ENCODE measurements at places on chromosomes 11 and 22.
A peak's percentile ranks its signal among the peaks of the same experiment; 100 is the strongest.

DNA sequence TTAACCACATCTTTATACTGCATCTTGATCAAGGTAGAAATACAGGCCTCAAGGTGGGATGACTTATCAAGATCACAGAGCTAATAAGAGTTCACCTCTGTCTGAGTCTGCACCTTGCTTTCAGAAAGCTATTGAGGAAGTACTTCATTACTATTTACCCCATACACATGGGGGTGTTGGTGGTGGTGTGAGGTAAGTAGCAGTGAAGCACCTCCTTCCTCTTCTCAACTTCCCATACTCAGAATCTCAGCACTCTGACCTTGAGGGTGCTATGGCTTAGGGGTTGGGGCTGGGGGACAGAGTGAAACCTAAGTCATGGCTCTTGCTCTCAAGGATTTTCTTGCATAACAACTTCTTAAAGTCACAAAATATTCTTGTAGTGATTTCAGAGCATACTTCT, 56.9 kb downstream of the ME3 start:
- DNase-seq: no peak

GRCh38 chr11:132161403-132162078, 791.1 kb downstream of the NTM start:
- no peak for DNase-seq

GRCh38 chr11:111352231-111352746, 26.8 kb downstream of the POU2AF1 start:
- no peak for DNase-seq

- DNase-seq: no peak
Observed at GRCh38 chr11:44494785-44495184, 70.7 kb upstream of the CD82 start.

- no peak for DNase-seq
Observed at GRCh38 chr11:17933708-17934107, 79.1 kb downstream of the SERGEF start.

- DNase-seq: no peak
Observed at GRCh38 chr22:45640941-45641621, 30.6 kb upstream of the ATXN10 start.

GRCh38 chr11:62682518-62682917, 3.6 kb upstream of the UBXN1 start:
- DNase-seq: no peak

GRCh38 chr11:78061921-78062311, 1.7 kb upstream of the THRSP start:
- DNase-seq: no peak

DNA sequence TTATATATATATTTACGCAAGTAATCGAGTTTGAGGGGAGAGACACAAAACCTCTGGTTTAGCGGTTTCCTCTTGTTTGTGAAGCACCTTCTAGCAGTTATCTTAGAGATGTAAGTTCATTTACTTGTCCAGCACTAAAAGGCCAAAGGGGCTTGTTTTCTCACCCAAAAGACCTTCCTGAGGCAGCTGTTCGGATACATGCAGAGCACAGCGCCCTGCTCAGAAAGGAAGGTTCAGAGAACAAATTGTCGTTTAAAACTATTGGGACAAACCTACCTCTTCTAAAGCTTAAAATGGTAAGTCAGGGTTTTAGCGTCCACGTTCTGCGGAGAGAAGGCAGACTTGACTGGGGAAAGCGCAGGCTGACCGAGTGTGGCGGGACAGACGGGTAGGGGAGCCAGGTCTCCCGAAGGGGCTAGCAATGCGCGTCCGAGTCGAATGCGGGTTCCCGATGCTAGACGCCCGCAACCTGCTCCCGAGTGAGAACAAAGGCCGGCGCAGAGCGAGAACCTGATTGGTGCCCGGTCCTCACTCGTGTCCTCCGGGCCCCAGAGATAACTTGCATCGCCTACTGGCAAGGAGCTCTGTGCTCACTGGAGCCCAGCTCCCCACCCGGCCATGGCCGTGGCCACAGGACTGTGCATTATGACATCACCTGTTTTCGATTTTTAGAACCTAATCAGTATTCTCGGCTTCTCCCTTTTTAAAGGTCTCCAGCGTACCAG, 1.0 kb upstream of the SESN3 start:
- DNase-seq: peak; percentile 50

GRCh38 chr22:19783586-19784383, 23.2 kb downstream of the TBX1 start:
- DNase-seq: no peak

GRCh38 chr22:32854351-32854804, 52.9 kb downstream of the TIMP3 start:
- no peak for DNase-seq

DNA sequence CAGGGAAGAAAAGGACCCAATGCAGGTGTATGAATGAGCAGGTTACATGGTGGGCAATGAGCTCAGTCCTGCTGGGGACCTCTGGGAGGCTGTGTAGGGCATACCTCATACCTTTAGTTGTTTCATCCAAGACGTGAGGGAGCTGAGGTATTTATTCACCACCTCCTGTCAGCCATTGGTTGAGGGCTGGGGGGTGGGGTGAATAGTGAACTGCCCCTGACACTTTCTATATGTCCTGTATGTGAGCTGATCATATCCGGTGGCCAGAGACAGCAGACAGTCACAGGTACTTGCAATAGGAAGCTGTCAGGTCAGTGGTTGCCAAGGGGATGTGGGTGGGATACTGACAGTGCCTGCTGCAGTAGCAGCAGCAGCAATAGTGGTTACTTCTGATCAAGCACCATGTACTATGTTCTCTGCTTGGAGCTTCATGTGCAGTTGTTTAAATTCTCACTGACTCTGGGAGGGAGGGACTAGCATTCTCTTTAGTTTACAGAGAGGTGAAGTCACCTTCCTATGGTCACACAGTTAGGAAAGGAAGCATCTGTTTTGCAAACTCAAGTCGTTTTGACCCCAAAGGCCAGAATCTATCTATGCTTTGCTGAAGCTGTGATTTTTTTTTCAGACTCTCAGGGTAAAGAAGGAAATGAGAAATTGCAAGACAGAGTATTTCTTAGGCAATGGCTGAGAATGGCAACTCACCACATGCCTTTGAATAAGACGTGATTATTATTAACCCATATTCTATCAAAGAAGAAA, 54.0 kb downstream of the MIAT start:
- peak; percentile 14 for DNase-seq

DNA sequence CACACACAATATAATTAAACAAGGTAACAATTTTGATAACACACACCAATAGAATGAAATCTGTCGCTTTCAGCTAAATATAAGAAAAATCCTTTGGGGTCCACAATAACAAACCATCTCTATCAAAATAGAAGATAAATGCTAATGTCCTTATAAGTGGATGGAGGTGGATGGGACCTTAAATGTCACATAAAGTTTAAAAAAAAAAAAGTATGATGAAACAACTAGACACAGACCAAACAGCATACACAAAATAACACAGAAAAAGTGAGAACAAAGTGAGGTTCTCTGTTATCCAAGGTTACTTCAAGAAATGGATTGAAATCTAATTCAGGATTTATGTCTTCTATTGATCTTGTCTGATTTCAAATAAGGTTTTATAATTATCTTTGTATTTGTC, 10.5 kb upstream of the OR10D3 start:
- DNase-seq: no peak

- DNase-seq: no peak
Observed at GRCh38 chr11:101458161-101458560, 125.6 kb downstream of the TRPC6 start.

- no peak for DNase-seq
Observed at GRCh38 chr11:34487430-34487829, 26.2 kb downstream of the ELF5 start.

DNA sequence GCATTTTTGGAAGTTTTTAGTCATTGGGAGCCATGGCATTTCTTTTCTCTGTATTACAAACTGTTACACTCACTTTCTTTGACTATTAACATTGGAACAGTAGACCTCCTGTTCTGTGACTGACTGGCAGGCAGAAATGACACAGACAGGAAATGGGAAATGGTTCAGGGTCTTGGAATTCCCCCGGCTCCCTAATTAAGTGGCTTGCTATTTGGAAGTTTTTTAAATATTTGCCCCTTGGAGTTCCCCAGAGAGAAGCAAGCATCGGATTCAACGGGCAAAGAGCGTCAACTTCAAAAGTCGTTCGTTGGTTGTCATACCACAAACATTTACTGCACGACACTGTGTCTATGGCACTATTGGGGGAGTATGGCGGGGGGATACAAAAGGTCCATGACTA, 1.1 kb upstream of the BIRC2 start:
- DNase-seq: no peak

DNA sequence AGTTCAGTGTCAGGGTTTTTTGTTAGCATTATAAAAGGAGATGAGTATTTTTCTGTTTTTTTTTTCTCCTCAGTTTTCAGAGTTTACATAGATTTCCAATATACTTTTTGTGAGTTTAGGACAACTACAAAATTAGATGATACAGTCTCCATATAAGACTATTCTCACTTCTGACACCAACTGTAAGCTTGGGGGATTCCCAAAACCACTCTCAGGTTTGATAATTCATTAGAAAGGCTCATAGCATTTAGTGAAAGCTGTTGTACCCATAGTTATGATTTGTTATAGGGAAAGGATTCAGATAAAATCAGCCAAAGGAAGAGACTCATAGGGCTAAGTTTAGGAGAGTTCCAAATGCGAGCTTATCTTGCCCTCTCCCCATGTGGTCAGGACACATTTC, 24.1 kb downstream of the CUL5 start:
- no peak for DNase-seq

GRCh38 chr11:14623036-14623435, 20.6 kb upstream of the PDE3B start:
- DNase-seq: peak; percentile 6

- no peak for DNase-seq
Observed at GRCh38 chr22:26725012-26725676, 67.8 kb downstream of the MIAT start.

- no peak for DNase-seq
Observed at GRCh38 chr11:8253566-8253965, 10.1 kb downstream of the LMO1 start.

- DNase-seq: no peak
Observed at GRCh38 chr11:44192017-44192385, 96.5 kb downstream of the EXT2 start.

DNA sequence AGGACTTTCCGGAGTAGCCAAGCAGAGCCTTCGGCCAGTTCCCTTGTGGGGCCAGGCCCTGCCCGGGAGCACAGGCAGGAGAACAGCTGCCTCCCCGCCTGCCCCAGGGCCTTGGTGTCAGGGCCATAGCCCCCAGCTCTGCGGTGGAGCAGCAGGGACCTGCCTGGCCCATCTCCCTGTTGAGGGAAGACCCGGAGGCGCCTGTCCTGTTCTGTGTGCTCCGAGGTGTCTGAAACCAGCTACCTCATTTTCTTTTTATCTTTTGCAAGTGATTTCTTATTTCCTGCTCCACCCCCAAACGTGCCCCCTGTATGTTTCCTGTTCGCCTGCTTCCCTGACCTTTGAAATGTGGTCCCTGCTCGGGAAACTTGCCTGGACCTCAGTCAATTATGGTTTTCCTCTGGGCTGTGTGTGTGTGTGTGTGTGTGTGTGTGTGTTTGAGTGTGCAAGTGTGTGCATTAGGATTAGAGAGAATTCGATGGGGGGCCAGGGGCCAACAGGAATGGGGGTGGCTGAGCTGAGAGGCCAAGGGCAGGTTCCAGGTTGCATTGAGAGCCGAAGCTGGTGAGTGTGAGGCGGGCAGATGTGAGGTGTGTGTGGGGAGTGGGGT, 19.1 kb downstream of the LRP5 start:
- no peak for DNase-seq

GRCh38 chr22:20566420-20567260, 59.2 kb downstream of the MED15 start:
- DNase-seq: peak; percentile 70

GRCh38 chr22:42799461-42800405, 57.3 kb downstream of the ARFGAP3 start:
- peak; percentile 31 for DNase-seq

GRCh38 chr22:42848941-42849550, 8.0 kb downstream of the ARFGAP3 start:
- no peak for DNase-seq

- no peak for DNase-seq
Observed at GRCh38 chr22:26095256-26095956, 73.9 kb upstream of the SEZ6L start.

GRCh38 chr22:31968022-31968421, 23.7 kb downstream of the YWHAH start:
- no peak for DNase-seq

DNA sequence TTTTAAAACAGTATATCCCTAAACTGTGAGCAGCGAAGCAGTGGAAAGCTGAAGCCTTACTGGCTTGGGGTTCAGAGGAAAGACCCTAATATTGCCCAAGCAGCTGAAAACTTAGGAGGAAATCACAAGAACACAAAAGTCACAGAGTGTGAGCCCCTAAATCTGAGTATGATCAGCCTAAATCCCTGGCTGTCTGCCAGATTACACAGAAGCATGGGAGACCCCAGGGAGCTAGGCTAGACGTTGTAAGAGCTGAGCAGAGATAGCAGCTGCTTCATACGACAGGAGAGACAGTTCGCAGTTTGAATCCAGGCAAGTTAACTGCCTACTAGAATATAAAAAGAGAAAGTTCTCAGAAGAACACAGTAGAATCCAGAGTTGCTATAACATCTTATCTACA, 81.2 kb downstream of the PACS1 start:
- DNase-seq: no peak

DNA sequence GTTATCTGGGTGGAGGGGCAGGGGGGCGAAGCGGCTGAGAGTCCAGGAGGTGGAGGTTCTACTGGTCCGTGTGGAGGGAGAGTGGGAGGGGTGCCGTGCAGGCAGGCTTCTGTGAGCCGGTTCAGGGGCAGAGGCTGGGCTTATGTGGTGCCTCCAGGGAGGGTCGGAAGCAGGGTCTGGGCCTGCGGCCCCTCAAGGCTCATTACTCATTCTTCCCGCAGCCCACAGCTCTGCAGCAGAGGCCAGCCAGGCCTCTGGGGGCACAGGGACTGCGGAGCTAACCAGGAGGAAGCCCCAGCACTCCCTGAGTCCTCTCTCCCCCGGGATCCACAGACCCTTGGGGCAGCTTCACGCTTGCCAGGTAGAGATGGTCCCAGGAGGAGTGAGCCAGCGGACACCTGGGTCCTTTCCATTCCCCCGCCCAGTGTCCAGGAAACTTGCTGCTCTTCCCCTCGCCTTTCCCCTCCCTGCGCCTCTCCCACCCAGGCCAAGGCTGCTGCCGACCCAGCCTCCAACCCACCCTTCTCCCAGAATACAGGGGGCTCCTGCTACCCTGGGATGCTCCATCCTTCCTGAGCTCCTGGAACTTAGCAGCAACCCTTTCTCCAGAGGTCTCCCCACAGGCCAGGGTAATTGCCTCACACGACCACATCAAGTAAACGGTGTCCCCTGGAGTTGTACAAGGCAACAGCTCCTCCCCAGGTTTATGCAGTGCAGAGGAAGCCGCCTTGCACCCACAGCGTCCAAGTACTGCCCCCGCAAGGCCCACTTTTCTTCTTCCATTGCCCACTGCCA, 6.3 kb downstream of the NRXN2 start:
- no peak for DNase-seq

- DNase-seq: no peak
Observed at GRCh38 chr11:132298357-132298756, 927.9 kb downstream of the NTM start.

- DNase-seq: no peak
Observed at GRCh38 chr11:11178671-11179638, 174.1 kb downstream of the CSNK2A3 start.
